Stimulated activated CD4-positive, alpha-beta T cell treated with anti-CD3 and anti-CD28 coated beads, Interleukin-4, amount 100 ng/mL, for 4 hours (primary cell): ENCODE measurements at places on chromosomes 12 and 14.

GRCh38 chr12:96212456-96213375, 18.5 kb downstream of the ELK3 start:
- no peak for DNase-seq

GRCh38 chr14:49641697-49642129, 6.7 kb upstream of the DNAAF2 start:
- DNase-seq, result no peak

DNA sequence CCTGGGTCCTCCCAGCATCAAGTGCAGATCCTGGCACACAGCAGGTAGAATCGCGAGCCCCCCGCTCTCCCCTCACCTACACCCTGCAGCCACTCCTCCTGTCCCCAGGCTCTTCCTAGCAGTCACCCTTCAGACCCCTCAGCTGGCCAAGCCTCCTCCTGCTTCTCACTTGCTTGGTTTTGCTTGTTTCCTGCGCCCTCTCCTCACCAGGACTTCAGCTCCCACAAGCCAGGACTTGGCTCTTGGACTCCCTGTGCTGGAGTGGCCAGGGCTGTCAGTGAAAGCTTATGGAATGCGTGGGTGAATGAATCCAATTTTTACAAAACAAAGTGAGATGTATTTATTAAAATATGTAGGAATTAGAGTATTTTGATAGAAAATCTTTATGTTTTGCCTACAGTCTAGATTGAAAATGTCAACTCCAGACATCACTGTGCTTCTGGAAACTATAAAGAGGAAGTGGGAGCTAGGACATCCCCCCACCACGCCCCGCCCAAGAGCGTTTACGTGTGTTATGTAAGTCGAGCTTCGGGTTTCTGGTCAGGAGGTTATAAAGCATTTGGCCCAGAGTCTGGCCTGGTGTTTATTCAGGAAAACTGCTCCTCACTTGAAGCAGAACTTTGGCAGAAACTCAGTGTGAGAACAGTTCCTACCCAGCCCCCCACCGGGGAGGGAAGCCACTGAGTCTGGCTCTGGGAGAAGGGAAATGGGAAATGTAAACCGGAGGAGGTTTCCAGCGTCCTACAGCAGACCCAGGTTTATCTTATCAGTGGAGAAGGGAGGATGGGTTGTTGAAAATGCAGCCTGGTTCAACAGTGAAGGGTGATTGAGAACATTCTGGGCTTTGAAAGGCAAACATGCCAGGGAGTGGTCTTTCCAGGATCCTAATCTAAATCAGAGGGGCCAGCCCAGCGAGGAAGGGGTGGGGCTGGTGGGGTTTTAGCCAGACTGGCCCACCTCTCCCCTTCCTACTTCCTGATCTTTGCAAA, 8.8 kb downstream of the ALDH2 start:
- DNase-seq, result no peak

DNA sequence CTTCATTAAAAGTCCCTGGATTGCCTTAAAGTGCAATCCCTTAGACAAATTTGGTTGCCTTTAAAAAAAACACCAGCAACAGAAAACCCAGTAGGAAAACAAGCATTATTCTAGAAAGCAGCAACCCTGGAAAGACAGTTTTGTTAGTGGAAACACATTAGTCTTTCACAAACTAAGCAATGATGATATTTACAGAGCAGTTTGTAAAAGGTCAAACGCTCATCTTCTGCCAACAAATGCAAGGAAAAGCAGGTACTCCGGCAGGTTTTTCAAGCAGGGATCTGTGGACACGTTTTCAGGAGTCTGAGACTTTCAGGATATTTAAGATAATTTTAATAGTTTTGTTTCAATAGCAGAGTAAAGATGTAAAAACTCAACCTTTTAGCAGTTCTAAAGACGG, 202.2 kb downstream of the EXOC5 start:
- DNase-seq, result no peak

GRCh38 chr14:75150150-75150549, 23.3 kb upstream of the NEK9 start:
- DNase-seq, result no peak

DNA sequence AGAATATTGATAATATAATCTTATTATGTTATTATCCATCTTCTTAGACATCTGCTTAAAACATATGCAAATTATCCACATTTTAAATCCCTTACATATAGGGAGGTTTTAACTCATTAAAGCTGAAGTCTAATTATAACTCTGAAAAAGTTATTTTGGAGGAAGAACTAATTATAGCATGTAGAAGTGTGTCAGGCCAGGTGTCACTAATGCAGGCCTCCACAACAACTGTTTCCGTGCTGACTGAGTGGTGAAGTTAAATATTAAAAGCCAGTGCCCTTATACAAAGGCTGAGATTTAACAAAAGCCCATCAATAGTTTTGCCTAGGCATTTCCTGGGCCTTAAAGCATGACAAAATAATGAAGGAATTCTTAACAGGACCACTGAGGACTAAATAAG, 157.4 kb downstream of the LRRK2 start:
- no peak for DNase-seq

GRCh38 chr14:50946234-50946935, 2.1 kb upstream of the PYGL start:
- DNase-seq, result no peak

DNA sequence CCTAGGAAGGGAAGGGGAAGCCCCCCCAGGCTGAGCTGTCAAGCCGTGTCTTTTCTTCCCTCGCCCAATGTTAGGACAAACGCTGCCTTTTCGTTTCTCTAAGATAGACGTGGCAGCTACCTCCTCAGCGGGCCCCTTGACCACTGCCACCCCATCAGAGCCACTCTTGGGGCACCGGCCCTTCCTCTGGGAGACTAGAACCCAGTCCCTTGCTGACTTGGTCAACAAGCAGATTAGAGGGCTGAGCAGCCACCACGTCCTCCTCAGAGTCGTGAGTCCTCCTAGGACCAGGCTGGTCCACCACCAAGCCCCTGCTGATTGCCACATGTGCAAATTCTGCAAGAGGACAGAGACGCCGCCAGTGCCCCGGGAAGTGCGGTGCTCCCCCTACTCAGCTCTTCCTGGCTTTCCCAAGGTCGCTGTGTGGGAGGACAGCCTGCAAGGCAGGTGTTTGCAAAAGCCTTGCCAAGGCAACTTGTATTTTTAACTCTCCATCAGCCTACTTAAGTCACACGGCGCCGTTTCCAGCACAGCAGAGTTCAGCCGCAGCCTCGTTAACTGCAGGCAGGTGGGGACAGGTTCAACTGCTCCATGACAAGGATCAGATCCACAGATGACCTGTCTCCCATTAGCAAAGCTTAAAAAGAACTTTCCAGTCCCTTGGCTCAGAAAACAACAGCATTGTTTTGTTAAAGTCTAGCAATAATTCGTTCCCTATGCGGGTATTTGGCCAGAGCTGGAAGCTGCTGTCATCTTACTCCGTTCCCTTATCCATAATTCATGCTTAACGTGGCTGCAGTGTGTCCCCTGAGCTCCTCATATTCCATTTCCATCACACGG, 65.6 kb downstream of the TESC start:
- no peak for DNase-seq

GRCh38 chr12:58819985-58820384, 100.3 kb downstream of the LRIG3 start:
- DNase-seq, result no peak

DNA sequence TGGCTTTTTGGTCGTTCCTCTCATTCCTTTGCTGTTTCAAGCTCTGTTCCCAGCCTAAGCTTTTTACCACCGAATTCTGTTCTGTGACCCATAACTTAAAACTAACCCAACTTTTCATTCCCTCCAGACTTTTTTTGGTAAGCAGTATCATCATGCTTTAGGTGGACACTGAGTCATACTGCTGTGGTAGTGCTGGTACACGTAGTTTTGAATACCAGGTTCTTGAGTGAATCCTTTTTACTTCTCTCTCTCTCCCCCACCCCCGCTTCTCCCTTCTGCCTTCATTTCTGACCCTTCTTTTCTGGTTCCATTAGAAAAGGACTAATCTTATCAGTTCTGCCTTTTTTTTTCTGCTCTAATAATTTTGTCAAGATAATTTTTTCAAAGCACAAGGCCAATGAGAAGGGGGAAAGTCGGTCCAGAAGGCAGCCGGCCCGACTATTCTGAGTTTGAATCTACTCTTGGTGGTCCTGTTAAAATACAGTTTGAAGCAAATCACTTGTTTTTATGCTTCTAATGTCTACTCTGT, 2.3 kb upstream of the MDM2 start:
- no peak for DNase-seq

DNA sequence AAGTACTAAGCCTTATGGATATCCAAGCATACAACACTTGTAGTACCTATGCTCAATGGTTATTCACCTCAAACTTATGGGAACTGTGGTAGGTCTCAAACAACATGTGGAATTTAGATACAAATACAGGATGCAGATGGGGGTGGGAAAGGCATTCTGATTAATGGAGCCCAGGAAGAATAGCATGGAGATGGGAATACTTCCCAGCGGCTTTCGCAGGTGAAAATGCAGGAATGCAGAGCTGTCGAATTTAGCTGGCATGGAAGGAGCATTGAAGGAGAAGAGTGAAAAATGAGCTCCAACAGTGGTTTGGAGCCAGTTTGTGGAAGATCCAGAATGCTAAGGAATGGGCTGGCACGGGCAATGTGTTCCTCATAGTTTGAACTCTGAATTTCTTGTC, 89.9 kb downstream of the NKX2-1 start:
- no peak for DNase-seq

DNA sequence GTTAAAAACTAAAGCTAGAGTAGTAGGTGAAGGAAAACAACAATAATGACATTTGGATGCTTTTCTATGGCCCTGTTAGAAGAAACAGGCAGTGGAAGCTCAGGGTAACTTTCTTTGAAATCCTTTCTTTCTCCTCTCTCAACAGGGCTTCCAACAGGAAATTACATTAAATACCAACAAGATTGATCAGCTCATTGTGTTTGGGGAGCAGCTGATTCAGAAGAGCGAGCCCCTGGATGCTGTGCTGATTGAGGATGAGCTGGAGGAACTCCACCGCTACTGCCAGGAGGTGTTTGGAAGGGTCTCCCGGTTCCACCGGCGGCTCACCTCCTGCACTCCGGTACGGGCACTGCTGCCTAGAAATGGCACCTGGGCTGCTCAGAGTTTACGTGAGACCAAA, 81.5 kb downstream of the ESR2 start:
- DNase-seq, result no peak

DNA sequence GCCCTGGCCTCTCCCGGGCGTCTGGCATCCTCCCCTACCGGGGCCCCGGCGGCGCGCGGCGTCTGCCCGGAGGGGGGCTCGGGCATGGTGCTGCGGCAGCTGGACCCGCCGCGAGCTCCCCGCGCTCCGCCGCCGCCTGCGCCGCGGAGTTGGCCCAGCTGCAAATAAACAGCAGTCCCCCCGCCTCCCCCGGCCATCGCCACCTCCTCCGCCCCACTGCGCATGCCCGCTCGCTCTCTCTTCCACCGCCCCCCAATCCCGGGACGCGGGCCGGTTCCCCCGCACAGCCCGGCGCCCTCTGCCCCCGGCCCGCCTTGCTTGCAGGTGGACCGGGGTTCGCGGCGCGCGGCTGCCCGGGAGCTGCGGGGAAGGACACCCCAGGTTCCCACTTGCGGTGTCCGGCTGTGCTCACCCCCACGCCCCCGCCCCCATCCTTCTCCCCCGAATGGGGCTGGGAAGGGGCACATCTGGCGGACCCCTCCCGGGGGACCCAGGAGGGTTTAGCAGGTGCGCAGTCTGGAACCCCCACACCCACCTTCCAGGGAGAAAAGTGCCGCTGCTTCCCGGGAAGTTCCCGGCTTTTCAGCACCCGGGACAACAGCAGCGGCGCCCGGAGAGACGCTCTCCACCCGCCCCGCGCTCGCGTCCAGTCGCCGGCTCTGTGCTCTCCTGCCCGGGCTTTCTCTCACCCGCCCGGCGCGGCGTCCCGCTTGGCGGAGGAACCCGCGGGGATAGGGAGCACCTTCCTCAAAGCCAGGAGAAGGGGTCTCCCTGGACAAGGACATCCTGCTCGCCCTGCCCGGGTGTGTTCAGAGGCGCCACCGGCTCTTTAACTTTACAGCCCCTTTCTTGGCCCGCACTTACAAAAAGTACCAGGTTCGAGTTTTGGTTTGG, at the start of gene TMTC1:
Gene TMTC1, minus strand, starts transcription at position 170 of the 894 bp plus-strand sequence. CDS start 191 bp downstream, outside the sequence.
- DNase-seq, result peak; percentile 1

DNA sequence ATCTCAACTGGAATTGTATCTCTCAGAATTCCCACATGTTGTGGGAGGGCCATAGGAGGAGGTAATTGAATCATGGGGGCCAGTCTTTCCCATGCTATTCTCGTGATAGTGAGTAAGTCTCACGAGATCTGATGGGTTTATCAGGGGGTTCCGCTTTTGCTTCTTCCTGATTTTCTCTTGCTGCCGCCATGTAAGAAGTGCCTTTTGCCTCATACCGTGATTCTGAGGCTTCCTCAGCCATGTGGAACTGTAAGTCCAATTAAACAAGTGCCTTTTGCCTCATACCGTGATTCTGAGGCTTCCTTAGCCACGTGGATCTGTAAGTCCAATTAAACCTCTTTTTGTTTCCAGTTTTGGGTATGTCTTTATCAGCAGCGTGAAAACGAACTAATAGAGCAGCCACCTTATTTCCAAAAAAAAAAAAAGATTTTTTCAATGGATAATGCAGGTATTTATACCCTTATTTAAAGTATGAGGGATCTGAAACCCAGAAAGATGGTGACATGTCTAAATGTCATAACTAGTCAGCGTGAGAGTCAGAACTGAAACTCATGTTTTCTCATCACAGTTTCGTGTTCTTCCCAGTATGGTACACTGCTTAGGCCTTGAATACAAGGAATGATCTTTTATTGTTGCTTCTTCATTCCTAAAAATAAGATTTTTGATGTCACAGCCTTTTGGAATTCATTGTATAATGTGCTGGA, 89.6 kb downstream of the ERC1 start:
- DNase-seq, result no peak

GRCh38 chr12:83016218-83016835, 329.6 kb downstream of the TMTC2 start:
- DNase-seq, result no peak

DNA sequence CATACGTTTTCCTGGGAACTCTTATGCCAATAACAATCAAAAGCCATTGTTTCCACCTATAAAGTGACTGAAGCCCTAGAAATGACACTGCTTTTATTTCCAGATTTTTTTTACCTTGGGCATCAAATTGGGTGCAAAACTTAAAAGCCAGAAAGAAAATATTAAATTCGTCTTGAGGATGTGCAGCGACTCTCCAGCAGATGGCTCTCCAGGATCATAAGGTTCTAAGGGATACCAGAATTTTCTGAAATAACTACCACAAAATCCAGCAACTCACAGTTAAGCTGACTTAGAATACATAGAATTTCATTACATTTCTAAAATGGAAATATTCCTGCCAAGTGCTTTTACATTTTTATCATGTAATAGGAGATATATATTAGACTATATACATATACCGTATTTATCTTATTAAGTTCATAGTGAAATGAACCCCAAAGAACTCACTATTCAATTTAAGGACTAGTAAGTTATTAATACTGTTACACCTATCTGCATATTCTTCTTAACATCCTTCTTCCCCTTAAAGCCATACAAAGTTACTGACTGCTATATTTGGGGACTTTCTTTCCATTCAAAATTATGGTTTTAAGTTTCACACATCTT, 44.0 kb downstream of the ARMH4 start:
- DNase-seq, result peak; percentile 9
